Activated B cell treated with CpG ODN at 0.5 μM for 24 hours (primary cell): ENCODE measurements at places on chromosomes 13 and 19.
A peak's percentile ranks its signal among the peaks of the same experiment; 100 is the strongest.

DNA sequence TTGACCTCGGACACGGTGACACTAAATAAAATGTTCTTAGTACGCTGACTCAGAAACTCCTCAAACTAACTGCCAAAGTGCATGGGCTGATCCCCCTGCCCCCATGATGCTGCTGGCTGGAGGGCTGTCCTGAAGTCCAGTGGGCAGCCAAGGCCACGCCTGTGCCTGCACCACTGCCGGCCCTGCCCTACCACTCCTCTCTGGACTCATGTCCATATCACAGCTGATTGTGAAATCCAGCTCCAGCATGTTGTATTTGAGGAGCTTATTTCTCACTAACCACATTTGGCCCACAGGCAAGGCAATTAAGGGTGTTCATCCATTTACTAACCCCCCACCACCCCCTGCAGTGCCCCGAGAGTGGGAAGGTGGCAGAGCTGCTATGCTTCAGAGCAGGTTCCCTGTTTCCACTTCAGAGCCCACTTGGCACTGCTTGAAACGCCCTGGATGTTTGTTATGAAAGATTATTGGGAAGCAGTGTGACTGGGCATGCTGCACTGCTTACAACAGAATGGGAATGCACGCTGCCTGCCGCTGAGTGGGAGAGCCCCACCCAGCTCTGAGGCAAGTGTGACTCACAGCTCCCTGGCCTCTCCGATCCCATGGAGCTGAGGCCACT, 114.0 kb downstream of the UQCRFS1 start:
- DNase-seq, result no peak
- H3K36me3 ChIP-seq, result no peaks in the 10 kb centered on the region
- H3K4me1 ChIP-seq, result no peaks in the 10 kb centered on the region
- no peak overlapping the region for H3K4me3 ChIP-seq
- H3K27ac ChIP-seq, result no peak overlapping the region
- no peaks in the 10 kb centered on the region for H3K27me3 ChIP-seq

- H3K4me3 ChIP-seq, result no peak overlapping the region
- peaks cover 6% of the 10 kb centered on the region for H3K27me3 ChIP-seq
- DNase-seq, result no peak
- no peak overlapping the region for H3K27ac ChIP-seq
- H3K4me1 ChIP-seq, result no peaks in the 10 kb centered on the region
Measured at GRCh38 chr19:37874784-37875183, 31.6 kb downstream of the WDR87 start.

- DNase-seq, result no peak
- H3K36me3 ChIP-seq, result peaks cover 84% of the 10 kb centered on the region
- H3K4me3 ChIP-seq, result no peak overlapping the region
- H3K27me3 ChIP-seq, result no peaks in the 10 kb centered on the region
- H3K4me1 ChIP-seq, result peaks cover 3% of the 10 kb centered on the region
Measured at GRCh38 chr19:15247107-15248014, 15.1 kb upstream of the EPHX3 start.

GRCh38 chr13:27097691-27098090, 73.9 kb downstream of the USP12 start:
- H3K4me1 ChIP-seq, result peaks cover 21% of the 10 kb centered on the region
- no peaks in the 10 kb centered on the region for H3K27me3 ChIP-seq
- no peak overlapping the region for H3K27ac ChIP-seq
- no peak overlapping the region for H3K4me3 ChIP-seq
- DNase-seq, result no peak
- peaks cover 73% of the 10 kb centered on the region for H3K36me3 ChIP-seq

GRCh38 chr13:100987948-100988347, 313.4 kb upstream of the TMTC4 start:
- DNase-seq, result no peak
- H3K4me1 ChIP-seq, result no peaks in the 10 kb centered on the region
- H3K36me3 ChIP-seq, result no peaks in the 10 kb centered on the region
- H3K4me3 ChIP-seq, result no peak overlapping the region

- no peak overlapping the region for H3K4me3 ChIP-seq
- H3K27ac ChIP-seq, result no peak overlapping the region
- no peak for DNase-seq
- H3K27me3 ChIP-seq, result peaks cover 7% of the 10 kb centered on the region
Measured at GRCh38 chr19:17627921-17628320, 60.2 kb downstream of the UNC13A start.

- no peak overlapping the region for H3K27ac ChIP-seq
- DNase-seq, result no peak
- no peaks in the 10 kb centered on the region for H3K36me3 ChIP-seq
- H3K4me1 ChIP-seq, result no peaks in the 10 kb centered on the region
Measured at GRCh38 chr19:30096596-30097370, 154.7 kb downstream of the URI1 start.

GRCh38 chr19:10226021-10226375, 5.1 kb downstream of the S1PR2 start:
- peaks cover 26% of the 10 kb centered on the region for H3K4me1 ChIP-seq
- H3K27me3 ChIP-seq, result no peaks in the 10 kb centered on the region

DNA sequence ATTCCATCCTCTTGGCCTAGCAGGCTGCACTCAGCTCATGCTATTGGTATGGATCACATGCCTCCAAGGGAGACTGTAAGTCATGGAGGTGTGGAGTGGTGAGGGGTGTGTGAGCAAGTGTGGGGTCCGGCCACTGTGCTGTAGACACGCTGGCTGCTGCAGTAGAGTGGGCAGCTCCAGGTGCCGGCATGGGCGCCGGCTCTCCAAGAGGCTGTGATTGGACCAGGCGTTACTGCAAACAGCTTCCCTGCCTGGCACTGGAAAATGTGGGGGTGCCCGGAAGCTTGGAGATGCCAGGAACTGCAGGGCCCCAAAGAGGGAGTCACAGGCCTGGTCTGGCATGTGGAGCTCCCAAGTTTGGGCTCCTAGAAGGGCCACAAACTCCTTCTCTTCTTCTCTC, 245.7 kb downstream of the GPC6 start:
- no peaks in the 10 kb centered on the region for H3K36me3 ChIP-seq
- no peak overlapping the region for H3K27ac ChIP-seq
- DNase-seq, result no peak
- no peak overlapping the region for H3K4me3 ChIP-seq
- H3K4me1 ChIP-seq, result no peaks in the 10 kb centered on the region
- no peaks in the 10 kb centered on the region for H3K27me3 ChIP-seq

- peaks cover 5% of the 10 kb centered on the region for H3K27me3 ChIP-seq
- H3K36me3 ChIP-seq, result no peaks in the 10 kb centered on the region
- H3K4me3 ChIP-seq, result peak overlapping the region; percentile 79
- peaks cover 5% of the 10 kb centered on the region for H3K4me1 ChIP-seq
Measured at GRCh38 chr13:78137404-78138142, 218.9 kb upstream of the EDNRB start.

DNA sequence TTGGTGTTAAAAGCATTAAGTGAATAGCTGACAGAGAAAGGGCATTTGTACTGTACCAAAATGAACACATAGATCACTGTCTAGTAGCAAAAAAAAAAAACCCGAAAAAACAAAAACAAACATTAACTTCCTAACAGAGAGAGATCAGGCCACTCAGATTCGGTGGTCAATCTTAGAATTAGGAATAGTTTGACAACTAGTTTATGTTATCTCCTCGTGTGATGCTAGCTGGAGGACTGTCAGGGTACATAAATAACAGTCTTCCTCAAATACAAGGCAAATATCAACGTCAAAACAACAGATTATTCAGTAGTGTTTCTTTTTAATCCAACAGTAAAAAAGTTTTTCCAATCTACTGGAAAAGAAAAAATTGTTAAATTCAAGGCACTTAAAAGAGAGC, 1.7 kb downstream of the ZMYM5 start:
- peaks cover 29% of the 10 kb centered on the region for H3K36me3 ChIP-seq
- H3K4me3 ChIP-seq, result peak overlapping the region; percentile 89
- H3K27ac ChIP-seq, result peak overlapping the region; percentile 92
- H3K27me3 ChIP-seq, result no peaks in the 10 kb centered on the region

DNA sequence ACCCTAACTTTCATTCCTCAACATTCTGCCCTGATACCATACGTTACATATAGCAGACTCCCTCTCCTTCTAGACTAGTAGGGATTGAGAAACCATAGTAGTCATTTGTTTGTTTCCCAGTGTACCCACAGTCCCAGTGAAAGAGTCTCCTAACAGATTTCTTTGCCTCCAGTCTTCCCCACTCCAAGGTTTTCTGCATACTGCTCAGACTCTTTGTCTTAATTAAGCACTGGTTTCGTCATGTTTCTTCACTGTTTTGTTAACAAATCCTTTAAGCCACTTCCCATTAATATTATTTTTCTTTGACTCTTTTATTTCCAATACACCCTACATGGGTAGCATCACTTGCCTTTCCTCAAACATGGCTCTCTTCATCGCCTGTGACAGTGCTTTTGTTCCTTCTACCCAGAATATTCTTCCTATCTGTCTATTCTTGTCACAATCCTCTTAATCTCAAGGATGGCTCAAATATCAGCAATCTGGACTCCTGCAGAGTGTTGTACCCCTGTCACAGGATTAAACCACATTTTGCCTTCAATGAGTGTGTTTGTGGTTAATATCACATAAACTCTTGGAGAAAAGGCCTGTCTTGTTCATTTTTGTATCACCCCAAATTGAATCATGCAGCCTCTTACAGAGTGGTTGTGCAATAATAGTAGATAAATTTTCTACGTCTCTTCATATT, 92.7 kb upstream of the KLF12 start:
- H3K27me3 ChIP-seq, result peaks cover under 1% of the 10 kb centered on the region
- H3K4me1 ChIP-seq, result no peaks in the 10 kb centered on the region
- no peaks in the 10 kb centered on the region for H3K36me3 ChIP-seq
- H3K4me3 ChIP-seq, result no peak overlapping the region
- H3K27ac ChIP-seq, result no peak overlapping the region
- DNase-seq, result no peak

DNA sequence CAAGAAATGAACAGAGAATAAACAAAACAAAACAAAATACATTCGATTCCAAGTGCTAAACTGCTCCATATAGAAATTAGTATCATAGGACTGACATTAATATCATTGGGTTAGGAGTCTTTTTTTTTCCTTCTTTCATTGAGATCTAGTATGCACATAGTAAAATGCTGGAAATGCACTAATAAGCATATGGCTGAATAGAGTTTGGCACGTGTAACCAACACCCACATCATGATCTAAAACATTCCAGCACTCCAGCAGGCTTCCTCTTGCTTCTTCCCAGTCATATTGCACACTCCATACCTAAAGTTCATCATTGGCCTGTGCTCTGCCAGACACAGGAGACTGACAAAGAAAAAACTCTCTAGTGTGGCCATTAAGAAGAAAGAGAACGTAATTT, 117.5 kb downstream of the POU4F1 start:
- no peak for DNase-seq
- H3K4me3 ChIP-seq, result no peak overlapping the region
- H3K27me3 ChIP-seq, result no peaks in the 10 kb centered on the region
- no peaks in the 10 kb centered on the region for H3K36me3 ChIP-seq
- no peak overlapping the region for H3K27ac ChIP-seq

- no peaks in the 10 kb centered on the region for H3K36me3 ChIP-seq
- H3K4me1 ChIP-seq, result no peaks in the 10 kb centered on the region
- H3K27me3 ChIP-seq, result no peaks in the 10 kb centered on the region
- no peak overlapping the region for H3K27ac ChIP-seq
- H3K4me3 ChIP-seq, result no peak overlapping the region
Measured at GRCh38 chr13:44806826-44807225, 182.4 kb downstream of the NUFIP1 start.

DNA sequence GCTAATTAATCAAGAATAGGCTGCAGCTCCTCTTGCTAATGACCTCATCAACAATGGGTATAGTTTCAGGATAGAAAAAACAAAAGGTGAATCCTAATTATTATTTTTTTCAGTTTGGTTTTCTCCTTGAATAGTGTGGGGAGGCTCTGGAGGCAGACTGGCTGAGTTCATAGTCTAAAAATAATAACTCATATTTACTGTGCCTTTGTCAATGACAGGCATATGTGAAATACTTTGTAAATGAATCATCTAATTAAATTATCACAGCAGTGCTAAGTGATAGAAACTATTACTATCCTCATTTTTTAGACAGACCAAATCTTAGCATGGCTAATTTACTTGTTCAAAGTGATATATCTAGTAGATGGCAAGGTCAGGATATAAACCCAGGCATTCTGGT, 1261.0 kb upstream of the SLC10A2 start:
- no peak overlapping the region for H3K4me3 ChIP-seq
- DNase-seq, result no peak
- H3K27ac ChIP-seq, result no peak overlapping the region

- no peaks in the 10 kb centered on the region for H3K36me3 ChIP-seq
- no peak for DNase-seq
- no peaks in the 10 kb centered on the region for H3K4me1 ChIP-seq
- no peak overlapping the region for H3K4me3 ChIP-seq
Measured at GRCh38 chr13:105463011-105463501, 1072.4 kb downstream of the EFNB2 start.

DNA sequence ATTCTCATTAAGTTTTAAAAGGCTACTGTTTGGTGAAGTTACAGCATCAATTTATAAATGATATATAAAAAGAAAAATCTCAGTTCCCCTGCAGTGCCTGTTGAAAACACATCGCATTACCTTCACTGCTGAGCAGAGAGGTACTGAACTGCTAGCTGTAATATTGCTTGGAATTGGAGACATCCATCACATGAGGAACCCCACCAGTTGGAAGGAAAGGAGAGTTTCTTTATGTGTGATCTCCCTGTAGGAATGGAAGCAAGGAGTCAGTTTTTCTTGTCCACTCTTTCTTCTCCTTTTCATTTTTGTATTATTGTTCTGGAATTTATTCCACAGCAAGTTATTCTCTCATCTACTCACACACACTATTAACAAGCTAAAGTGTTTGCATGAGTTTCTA, 1586.0 kb upstream of the PRR20A start:
- H3K36me3 ChIP-seq, result no peaks in the 10 kb centered on the region
- H3K27me3 ChIP-seq, result no peaks in the 10 kb centered on the region
- no peak overlapping the region for H3K4me3 ChIP-seq
- no peaks in the 10 kb centered on the region for H3K4me1 ChIP-seq
- H3K27ac ChIP-seq, result no peak overlapping the region
- DNase-seq, result no peak

GRCh38 chr19:55165952-55166529, 372 bp downstream of the DNAAF3 start:
- no peak overlapping the region for H3K27ac ChIP-seq
- H3K4me3 ChIP-seq, result no peak overlapping the region
- no peak for DNase-seq
- H3K36me3 ChIP-seq, result no peaks in the 10 kb centered on the region

DNA sequence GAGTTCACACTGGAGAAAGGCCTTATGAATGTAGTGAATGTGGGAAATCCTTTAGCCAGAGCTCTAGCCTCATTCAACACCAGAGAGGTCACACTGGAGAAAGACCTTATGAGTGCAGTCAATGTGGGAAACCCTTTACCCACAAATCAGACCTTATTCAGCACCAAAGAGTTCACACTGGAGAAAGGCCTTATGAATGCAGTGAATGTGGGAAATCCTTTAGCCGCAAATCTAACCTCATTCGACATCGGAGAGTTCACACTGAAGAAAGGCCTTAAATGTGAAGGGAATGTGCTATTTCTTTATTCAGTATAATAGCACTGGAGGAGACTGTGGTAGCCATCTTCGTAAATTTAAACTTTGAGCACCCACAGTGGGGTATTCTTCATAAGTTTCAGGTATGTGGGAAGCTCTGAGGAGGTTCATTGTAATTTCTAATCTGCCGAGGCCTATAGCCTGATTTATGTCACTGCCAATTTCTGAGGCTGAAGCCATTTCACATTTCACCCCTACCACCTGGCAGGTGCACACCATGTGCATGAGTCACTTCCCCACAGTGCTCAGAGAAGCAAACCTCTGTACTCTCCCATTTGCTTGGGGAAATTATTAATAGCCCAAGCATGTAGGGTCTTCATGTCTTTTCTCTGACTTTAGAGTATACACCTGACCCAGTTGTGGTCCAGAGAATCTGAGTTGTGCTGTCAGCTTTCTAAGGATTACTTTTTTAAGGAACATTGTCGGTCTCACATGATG, 6.4 kb downstream of the ZNF551 start:
- H3K4me3 ChIP-seq, result no peak overlapping the region
- peaks cover 78% of the 10 kb centered on the region for H3K36me3 ChIP-seq
- no peak overlapping the region for H3K27ac ChIP-seq
- H3K27me3 ChIP-seq, result no peaks in the 10 kb centered on the region
- peaks cover 19% of the 10 kb centered on the region for H3K4me1 ChIP-seq
